ENCODE measurements at places on chromosomes 4 and X. TPM values are rescaled to one million over a fixed set of nuclear protein-coding genes. Genes with fewer than 3 reads are reported as not detected.

GRCh38 chrX:48854898-48855297 is 19.5 kb upstream of the PCSK1N start:
- no peak for DNase-seq

- no peak for DNase-seq
Observed at GRCh38 chrX:4675686-4676300, 962.3 kb upstream of the PRKX start.

DNA sequence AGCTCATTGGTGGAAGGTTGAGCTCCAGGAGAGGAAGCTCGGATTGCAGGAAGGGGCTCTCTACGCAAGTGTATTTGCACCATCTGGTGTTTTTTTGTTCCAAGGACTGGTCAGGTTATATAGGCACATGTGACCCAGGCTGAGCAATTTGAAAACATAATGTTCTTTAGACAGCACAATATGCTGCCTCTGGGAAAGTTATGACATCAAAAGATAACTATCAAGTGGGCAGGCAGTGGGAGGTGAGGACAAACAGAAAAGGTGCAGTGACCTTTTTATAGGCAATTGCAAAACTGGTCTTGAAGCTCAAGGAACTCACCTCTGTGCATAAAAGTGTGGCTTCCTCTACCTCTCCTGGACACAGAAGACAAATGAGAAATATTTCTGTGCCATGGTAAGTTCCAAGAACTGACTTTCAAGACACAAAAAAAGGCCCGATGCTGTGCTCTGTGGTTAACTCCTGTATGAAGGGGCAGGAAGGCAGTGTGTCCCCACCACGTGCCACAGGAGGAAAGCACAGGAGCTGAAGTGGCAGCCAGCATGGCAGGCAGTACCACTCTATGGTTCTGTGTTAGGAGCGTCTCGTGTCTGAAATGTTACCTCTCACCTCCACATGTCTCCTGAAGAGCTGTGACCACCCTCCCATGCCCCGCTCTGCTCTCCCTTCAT is 128.6 kb downstream of the SHROOM3 start:
- no peak for DNase-seq

DNA sequence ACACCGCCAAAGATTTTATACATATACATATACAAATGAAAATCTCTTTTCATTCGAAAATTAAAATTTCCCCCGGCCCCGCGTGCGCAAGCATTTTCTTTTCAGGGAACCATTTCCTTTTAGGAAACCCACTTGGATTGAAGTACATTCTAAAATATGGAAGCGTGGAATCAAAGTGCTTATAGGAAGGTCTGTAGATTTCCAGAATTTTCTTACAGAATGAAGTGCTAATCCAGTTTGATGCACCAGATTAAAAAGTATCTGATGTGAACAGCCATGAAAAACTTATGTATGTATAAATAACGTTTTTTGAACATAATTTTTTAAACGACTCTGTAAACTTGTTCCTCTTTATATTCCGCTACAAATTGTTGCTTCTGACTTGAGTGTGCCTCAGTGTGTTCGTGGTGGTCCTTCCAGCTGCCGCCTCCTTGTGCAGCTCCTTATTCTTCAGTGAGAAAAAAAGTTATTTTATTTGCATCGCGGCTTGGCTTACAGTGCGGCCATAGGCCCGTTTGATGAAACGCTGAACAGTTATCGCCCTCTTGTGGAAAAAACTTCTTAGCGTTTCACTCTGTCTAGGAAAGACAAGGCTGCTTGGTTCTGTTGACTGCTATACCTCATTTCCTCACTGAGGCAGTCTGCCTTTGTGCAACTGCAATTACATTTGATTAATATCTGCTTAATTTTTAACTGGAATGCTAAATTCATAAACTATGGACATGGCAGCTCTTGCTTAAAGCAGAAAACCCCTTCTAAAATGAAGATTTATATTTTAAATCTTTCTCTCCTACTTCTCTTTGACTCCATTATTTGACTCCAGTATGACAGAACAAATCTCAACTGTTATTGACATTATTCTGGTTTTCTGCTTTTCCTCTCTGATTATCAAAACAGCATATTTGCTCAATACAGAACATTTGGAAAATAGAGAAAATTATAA is 4.7 kb upstream of the NKX6-1 start:
- DNase-seq, result peak; percentile 67

GRCh38 chr4:108714880-108715279 is 48.0 kb downstream of the ETNPPL start:
- no peak for DNase-seq

DNA sequence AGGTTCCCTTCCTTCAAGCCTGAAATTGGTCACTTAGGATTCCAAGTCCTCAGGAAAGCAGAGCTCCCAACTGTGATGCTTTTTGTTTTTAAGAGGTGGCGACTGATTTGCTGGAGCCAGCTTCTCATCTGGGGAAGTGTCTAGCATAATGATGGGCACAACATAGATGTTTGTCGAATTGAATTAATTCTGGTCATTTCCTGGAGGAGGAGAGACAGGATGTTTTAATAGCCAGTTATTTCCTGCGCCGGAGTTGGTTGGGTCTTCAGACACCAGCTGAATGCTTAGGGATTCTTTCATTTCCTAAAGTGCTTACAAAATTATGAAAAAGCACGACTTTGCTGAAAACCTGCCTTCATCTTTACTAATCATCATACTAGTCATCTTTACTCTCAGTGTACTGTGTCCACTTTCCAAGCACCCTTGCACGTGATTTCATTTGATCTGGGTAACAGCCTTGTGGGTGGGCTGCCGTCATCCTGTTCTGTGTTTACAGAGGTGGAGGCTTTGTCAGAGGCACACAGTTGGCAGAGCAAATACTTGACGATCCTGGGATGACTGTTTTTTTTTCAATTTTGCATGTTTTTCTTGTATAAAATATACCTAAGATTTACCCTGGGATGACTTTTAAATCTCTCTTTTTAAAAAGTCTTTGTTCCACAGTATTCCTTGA is 49.5 kb downstream of the RGS12 start:
- DNase-seq, result peak; percentile 81

DNA sequence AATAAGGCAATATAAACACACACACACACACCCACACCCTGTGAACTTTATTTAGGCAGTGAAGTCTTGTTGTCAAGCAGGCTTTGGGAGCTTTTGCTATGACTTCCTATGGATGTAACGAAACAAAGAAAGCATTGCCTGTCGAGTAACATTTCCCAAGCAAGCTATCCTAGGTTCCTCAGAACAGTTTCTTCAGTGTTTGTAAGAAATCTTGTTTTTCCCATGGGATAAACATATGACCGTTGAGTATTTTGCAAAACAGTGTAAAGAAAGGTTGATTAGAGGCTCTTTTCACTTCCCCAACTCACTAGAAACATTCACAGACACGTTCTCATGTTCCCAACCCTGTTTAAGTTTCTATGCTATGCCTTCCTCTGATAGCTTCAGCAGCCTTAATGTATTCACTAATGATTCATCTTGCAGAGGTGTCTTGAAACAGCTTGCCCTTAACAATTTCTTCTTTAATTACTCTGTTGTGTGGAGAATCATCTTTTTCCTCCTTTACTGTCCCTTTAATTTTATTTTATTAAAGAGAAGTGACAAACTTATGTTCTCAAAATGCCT is 1947.1 kb upstream of the TENM3 start:
- DNase-seq, result no peak

- DNase-seq, result no peak
Observed at GRCh38 chr4:152805818-152806217, 26.1 kb downstream of the ARFIP1 start.

DNA sequence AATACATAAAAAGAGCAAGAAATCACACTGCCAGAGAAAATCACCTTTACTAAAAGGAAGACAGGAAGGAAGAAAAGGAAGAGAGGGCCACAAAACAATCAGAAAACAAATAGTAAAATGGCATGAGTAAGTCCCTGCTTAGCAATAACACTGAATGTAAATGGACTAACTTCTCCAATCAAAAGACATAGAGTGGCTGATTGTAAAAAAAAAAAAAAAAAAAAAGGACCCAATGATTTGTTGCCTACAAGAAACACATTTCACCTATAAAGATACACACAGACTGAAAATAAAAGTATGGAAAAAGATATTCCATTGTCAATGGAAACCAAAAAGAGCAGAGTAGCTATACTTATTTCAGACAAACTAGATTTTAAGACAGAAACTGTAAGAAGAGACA is 12.6 kb downstream of the CENPU start:
- no peak for DNase-seq

GRCh38 chrX:119292445-119292844 is 56.4 kb downstream of the PGRMC1 start:
- DNase-seq, result no peak

The PPEF1 gene
- polyA plus RNA-seq, result not detected

The IGFBP7 gene
- polyA plus RNA-seq, result 1,004 TPM
